ENCODE measurements at places on chromosomes 2 and 18.

DNA sequence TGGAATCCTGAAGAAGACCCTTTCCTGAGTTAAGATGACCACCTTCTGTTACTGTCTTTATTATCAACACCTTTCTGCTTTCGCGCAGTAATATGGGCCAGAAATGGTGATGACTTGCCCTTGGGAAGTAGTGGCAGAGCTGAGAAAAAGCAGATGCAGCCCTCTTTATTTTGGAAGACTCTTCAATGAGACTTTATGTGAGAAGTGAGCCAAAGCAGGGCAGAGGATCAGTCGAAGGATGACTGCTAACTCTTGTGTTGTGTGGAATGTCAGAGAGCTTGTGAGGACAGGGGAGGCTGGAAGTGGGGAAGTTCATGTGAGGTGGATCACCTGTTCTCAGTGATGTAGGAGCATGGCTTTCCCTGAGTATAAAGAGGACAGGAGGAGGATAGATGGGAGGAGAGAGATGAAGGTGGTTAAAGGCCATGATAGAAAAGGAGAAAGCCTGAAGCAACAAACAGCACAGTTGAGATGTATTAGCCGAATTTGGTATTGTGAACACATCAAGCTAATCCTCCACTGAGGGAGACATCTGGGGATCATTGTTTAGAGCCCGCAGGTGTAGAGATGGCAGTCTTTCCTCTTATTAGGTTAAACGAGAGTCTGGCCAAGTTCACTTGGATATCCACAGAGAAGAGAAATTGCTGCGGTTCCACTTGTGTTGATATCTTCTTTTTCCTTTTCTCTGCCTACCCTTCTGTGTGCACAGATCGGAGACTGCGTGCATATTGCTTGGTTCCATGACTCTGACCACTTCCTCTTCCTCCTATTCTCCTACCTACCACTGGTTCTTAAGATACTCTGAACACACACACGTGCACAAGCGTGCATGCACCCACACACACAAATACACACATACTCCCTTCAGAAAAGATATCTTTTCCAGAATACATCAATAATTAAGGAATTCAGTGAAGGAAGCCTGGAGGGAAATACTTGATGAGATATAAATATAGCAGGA lies 67.4 kb downstream of the SLC9A2 start:
- DNase-seq, result no peak

GRCh38 chr18:3612315-3612714 lies 162.3 kb downstream of the TGIF1 start:
- DNase-seq, result peak; percentile 44

GRCh38 chr2:64145714-64146113 lies 1.5 kb upstream of the PELI1 start:
- DNase-seq, result no peak

GRCh38 chr2:132438691-132439090 lies 22.1 kb downstream of the GPR39 start:
- DNase-seq, result no peak

DNA sequence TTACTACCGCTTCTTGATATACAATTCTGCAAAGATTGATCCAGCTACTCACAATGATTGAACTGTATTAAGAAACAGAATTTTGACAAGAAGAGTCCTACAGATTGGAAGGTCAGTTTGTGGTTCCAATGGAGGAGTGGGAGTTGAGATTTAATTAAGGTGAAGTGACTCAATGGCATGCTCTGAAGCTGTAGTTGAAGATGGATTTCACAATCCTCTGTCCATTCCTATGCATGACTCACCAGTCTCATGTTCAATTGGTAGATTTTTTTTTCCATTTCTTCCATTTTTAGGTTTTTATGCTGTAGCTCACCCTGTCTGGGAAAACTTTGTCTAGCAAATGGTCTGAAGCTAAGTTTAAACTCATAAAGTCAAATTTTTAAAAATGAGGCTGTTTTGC lies 83.3 kb downstream of the DPP4 start:
- DNase-seq, result no peak

DNA sequence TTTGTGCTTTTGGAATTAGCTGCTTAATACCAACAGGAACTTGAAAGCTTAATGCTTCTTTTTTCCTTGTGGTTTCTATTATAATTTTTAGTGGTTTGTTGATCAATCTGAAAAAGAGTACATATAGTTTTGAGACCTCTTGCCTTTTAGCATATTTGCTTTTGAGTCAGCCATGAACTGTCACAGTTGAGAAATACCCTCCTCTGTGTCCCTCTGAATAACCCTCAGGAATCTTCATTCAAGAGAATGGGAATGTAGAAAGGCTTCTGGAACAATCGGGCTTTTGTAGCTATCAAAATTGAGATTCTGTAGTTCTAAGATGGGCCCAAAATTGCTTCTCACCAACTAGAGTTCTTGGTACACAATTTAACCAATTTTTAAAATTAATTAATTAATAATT lies 451.1 kb upstream of the TRIB2 start:
- DNase-seq, result no peak

DNA sequence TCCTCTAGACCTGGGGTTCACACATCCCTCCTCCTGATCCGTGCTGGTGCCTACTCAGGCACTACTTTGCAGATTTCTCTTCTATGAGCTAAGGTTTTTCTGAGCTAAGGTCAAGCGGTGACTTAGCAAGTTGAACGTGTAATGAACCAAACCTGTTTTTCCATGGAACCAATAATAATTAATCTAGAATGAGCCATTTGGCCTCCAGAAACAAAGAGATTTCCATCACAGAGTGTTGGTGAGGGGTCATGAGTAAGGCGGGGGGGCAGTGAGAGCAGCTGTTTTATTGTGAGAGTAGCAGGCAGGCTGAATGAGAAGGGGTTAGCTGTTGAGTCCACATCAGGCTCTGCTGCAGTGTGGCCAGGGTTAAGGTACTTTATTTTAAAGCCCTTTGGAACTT lies 112.0 kb upstream of the FOSL2 start:
- no peak for DNase-seq

GRCh38 chr2:150081775-150082481 lies 405.5 kb downstream of the RND3 start:
- no peak for DNase-seq

- no peak for DNase-seq
Measured at GRCh38 chr18:4196351-4196750, 258.8 kb downstream of the DLGAP1 start.

DNA sequence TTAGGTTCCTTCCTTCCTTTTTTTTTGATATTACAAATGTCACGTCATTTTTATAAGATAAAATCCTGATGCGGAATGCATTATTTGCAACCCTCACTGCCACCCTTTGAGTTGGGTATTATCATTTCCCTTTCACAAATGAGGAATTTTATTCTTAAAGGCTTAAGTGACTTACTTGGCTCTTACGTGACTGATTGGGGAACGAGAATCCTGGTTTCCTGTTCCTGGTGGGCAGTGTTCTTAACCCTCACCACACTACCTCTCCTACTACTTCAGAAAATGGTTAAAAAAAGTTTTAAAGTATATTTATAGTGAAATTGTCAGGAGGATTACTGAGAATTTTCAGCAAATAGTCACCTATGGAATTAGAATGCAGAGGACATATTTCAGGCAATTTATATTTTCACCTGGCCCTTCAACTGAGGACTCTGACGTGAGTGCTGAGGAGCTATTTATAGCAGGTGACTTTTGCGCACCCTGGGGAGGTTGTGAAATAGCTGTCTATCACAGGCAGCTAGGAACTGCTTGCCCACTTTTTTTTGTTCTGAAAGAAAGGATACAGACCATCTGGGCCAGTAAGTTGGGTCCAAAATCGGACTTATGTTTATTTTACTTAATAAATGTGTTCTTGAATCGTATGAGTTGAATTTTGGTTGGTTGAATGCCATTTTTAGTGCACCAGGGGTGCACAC lies 18.7 kb upstream of the RASGRP3 start:
- peak; percentile 68 for DNase-seq

GRCh38 chr2:45207101-45207500 lies 197.8 kb upstream of the SIX2 start:
- DNase-seq, result no peak

- no peak for DNase-seq
Measured at GRCh38 chr2:3160751-3161330, 216.8 kb downstream of the EIPR1 start.

DNA sequence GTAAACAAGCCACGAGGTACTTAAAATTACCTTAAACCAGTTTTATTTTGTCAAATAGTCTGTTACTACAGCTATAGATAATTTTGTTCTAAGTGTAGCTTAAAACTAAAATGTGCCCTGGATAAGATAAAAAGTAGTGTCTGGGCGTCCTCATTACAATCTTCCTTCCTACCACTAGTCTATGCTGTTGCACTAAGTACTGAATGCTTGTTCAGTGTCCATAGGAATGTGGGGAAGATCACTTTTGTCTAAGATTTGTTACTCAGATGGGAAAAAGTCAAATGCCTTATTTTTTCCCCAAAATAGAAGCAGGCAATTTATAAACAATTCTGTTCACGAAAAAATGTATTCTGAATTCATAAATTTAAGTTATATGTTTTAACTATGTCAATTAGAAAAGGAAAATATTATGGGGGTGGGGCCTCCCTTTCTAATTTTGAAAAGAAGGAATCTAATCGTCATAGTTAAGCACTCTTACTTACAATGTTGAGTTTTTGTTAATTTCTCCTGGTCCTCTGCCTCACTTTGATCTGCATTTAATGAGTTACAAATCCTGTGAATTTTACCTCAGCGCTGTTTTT lies 140.4 kb upstream of the VRK2 start:
- DNase-seq, result no peak

GRCh38 chr2:61759005-61759404 lies 94.9 kb downstream of the FAM161A start:
- no peak for DNase-seq

- DNase-seq, result no peak
Measured at GRCh38 chr2:88049622-88050021, 6.0 kb downstream of the KRCC1 start.

- no peak for DNase-seq
Measured at GRCh38 chr18:70044632-70045031, 97.0 kb upstream of the CD226 start.

- no peak for DNase-seq
Measured at GRCh38 chr2:105373895-105374401, 24.9 kb downstream of the FHL2 start.

GRCh38 chr2:85694052-85695025 lies at the start of gene GNLY:
Gene GNLY, plus strand, starts transcription at chr2:85694358. Its CDS starts 61 bp downstream, at chr2:85694419.
- no peak for DNase-seq

DNA sequence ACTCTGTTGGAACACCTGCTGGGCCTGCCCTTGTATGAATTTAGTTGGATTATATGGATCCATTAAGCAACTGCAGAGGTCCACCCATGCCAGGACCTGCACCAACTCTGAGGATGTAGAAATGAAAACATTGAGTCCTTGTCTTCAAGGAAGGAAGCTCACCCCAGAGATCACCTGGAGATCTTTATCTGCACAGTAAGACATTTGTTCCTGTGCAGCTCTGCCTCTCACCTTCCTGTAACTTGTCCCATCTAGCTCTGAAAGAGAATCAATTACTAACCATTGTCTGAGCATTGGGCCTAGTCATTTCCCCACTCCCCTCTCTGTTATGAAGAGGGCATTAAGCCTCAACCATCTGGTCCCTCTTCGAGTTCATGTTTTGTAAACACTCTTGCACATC lies 105.2 kb upstream of the YWHAQ start:
- DNase-seq, result no peak
